Lower leg skin (tissue), 4 donors: ENCODE measurements at places on chromosomes 16 and 17. TPM values are rescaled to one million over a fixed set of nuclear protein-coding genes. Genes with fewer than 3 reads are reported as not detected.

ZNF205 gene
- total RNA-seq = 15.1 TPM

GLP2R gene
- total RNA-seq = 1.9 TPM

CCL3 gene
- 2.9 TPM for total RNA-seq

SOST gene
- total RNA-seq = not detected

GRCh38 chr17:64146418-64147109, 16.6 kb upstream of the ERN1 start:
- peak; percentile 93 for DNase-seq

DNA sequence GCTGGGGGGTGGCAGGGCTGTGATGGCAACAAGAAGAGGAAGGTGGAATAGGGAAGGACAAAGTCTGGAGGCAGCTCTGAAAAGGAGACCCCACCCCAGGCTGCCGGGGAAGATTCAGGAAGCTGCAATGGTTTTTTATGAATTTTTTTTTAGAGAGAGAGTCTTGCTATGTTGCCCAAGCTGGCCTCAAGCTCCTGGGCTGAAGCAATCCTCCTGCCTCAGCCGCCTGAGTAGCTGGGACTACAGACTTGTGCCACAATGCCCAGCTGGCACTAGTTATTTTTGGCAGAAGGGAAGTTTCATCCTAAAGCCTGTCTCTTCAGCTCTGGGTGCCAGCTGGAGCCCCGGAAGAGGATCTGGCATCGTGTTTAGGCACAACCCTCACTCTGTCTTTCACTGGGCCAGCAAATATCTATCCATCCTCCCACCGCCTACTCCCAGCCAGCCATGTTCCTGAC, 1.3 kb upstream of the CES3 start:
- no peak for DNase-seq

DNA sequence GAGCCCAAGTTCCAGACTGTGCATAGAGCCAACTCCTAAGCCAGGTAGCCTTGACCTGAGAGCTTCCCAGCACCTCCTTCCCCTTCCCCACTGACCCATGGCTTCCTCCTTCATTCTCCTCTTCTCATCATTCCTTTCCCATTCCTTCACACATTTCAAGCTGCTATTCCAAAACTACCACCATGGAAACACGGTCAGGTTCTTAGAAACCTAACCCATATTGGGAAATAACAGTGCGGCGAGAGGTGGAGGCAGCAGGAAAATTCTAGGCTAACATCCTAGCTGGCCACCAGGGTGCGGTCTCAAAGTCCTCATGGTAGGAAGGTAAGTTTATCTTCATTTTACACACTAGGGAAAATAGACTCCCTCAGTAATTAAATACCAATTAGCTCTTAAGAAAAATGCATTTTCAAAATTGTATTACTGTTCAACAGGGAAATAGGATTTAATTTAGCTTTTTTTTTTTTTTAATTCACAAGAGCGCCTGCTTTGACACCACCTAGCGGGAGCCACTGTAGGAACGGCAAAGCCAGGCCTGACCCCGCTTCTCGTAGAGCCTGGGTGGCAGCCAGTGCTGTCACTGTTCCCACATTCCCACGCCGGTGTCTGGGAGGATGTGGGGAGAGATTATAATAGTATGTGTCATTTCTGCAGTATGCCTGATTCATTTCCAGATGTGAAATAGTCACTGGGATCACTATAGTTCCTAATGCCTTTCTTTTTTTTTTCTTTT, 14.0 kb upstream of the SPHK1 start:
- peak; percentile 63 for DNase-seq

DNA sequence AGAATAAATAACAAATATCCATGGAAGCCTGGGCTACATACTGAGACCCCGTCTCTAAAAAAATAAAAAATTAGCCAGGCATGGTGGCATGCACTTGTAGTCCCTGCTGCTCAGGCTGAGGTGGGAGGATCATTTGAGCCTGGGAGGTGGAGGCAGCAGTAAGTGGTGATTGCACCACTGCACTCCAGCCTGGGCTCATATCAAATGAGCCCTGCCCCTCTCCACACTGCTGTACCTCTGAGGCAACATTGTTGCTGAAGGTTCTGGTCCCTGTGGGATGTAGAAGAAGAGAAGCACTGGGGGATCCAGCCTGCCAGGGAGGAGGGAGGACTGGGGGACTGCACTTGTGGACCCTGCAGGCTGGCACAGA, 11.4 kb upstream of the ARHGAP23 start:
- no peak for DNase-seq

GRCh38 chr17:68601565-68602288, 560 bp upstream of the FAM20A start:
- DNase-seq = no peak

- no peak for DNase-seq
Measured at GRCh38 chr17:66488864-66489263, 186.5 kb downstream of the PRKCA start.

DNA sequence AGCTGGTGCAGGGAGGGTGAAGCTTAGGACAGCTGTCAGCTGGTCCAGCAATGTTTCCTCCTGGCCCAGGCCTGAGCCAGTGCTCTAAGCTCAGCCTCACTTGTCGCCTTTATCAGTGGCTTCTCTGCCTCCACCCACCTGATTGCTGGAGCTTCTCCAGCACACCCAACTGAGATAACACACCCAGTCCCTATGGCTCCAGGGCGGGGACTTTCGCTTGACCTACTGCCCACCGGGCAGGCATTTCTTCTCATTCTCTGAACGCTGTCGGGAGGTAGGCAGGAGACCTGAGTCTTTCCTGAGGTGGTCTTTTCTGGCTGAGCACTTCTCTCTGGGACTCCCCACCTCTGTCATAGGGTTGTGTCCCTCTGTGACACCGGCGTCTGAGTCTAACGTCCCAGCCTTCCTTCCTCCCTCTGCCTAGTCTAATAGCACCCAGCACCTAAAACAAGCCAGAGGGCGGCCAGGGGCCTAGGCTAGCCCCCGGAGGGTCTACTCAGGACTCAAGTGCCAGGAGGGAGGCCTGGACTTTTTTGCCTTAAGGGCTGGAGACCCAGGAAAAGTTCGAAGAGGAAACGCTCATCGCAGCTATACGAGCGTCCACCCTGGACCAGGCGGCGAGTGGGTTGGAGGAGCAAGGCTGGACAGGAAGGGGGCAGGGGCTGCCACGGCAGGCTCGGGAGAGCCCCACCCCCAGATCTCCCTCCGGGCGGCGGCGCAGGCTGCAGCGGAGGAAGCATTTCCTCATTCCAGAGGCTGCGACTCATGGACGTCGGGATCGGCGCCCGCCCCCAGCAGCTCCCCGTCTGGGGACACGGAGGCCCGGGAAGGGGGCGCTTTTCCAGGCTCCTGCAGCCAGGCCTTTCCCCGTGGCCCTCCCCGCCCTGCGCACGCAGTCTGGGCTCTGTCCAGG, 756 bp downstream of the TAX1BP3 start:
- peak; percentile 74 for DNase-seq
